ENCODE measurements at places on chromosomes 7 and 10. TPM values are rescaled to one million over a fixed set of nuclear protein-coding genes. Genes with fewer than 3 reads are reported as not detected.

SLC26A5 gene
- not detected for total RNA-seq

OPALIN gene
- not detected for total RNA-seq

ADO gene
- total RNA-seq = 27.4 TPM

RET gene
- total RNA-seq = under 0.01 TPM

DNA sequence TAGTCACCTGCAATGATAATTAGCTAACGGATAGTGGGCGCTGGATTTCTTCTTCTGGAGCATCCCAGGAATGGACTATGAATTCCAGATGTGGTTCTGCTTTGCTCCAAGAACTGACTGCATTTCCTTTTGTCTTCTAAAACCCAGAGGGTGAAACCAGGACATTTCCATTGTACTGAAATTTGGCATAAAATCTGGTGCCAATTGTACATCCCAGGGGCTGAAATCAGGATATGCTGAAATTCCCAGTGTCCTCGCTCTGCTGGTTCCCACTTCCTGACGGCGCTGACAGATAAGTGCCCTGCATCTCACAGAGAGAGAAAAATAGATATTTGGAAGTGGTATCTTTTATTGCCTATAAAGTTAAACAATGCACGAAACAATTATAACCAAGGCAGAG lies 31.9 kb downstream of the RBM20 start:
- DNase-seq = no peak

DNA sequence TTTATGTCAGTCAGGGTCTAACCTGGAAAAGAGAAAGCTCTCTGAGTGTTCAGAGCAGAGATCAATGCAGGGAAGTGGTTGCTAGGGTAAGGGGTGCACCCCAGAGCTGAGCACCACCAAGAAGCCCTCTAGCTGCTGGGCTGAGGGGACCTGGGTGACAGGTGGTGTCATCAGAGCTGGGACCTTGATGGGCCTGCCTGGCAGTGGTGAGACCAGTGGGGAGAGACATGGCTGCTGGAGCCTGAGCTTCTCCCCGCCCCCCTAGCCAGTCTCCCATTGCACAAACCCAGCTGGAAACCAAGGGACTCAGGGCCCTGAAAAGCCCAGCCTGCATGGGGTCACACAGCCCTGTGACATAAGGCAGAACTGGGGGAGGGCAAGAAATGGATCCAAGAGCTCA lies 49.1 kb upstream of the OSBPL3 start:
- no peak for DNase-seq

DNA sequence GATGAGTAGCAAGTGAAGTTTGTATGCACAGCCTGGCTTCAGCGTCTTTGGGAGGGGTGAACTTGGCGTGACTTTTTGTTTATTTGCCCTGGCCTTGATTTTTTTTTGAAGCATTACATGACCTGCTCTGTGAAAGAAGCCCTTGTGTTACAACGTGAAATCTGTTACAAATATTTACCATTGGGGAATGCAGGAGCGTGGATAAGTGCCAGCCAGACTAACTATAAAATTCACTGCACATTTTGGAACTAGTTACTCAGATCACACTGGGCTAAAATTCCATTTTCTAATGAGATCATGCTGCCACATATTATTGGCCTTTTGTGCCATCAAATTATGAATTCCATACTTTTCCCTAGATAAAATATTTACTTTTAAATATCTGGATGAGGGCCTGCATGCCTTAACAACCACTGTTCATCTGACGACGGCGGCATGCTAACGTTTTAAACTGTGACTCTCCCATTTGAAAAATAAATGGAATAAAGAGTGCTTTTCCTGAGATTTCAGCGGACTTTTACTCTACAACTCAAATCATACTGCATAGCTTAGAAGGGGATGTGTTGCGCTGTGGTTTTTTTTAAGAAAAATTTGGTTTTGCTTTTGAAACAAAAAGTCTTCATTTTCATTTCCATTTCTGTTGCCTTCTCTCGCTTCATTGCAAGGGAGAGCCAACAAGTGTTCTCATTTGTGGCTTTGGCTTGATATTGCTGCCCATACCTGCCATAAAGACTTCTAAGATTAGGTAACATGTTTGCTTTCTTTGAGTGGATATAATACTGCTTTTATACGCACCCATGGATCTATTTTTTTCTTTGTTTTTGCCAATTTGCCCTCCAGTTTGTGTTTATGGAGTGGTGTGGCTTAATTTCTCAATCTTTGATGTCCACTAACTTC lies 352.2 kb downstream of the TFEC start:
- peak; percentile 0 for DNase-seq

DNA sequence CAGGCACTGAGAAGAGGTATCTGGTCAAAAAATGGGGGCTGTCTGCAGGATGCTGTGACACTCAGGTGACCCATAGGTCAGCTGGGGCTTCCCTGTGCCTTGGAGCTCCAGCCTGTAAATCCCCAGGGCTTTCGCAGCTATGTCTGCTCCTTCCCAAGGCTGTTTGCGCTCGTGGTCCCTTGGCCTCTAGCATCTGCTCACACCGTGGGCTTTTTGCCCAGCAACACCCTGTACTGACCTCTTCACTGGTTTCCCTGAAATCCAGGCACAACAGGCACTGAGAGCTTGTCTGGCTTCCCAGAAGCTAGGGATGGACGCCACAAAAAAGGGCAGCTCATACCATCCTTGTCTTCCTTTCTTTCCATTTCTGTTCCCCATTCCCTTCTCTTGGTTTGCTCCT lies 280.3 kb upstream of the HABP2 start:
- no peak for DNase-seq

DNA sequence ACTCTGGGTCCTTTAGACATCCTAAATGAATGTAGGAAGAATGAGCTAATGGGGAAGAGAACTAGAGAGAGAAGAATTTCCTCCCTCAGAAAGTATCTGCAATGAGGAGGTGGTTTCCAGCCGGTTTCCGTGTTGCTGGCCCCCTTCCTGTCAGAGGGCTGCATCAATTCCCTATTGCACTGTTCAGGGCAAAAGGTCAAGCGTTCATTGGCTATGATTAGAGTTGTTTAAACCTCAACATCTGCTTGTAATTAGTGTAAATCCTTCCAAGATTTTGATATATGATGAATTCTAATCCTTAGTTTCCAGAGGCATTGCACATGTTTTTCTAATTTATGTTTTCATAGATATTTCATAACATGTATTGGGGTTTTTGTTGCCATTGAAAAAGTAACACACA lies 107.3 kb upstream of the SGCE start:
- peak; percentile 42 for DNase-seq

DNA sequence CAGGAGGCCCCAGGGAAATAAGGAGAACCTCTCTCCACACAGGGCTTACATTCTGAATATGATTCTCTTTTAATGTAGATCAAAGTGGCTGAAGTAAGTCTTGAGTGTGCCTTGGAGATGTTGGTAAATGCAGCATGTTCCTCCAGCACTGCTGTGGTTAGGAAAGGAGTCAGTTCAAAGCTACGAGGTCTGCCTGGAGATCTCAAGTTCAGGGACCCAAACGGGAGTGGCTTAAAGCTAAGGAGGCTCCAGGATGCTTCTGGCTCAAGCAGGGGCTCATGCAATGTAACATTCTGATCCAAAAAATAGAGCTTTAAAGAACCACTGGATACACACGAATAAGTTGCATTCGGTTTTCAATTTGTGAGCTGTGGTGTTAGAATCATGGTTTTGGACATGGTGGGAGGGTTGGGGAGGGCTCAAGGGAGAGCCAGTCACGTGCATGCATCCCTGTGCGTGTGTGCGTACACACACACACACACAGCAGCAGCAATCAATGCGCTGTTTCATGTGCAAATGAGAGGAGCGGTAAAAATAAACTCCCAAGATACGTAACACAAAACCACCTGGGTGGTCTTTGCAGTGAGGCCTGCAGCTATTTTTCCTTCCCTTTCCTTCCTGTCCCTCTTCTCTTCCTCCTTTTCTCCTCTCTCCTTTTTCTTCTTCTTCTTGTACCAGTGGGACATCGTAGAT lies 70.5 kb downstream of the AOAH start:
- DNase-seq = no peak

- no peak for DNase-seq
Observed at GRCh38 chr10:132690821-132691610, 94.9 kb downstream of the NKX6-2 start.

DNA sequence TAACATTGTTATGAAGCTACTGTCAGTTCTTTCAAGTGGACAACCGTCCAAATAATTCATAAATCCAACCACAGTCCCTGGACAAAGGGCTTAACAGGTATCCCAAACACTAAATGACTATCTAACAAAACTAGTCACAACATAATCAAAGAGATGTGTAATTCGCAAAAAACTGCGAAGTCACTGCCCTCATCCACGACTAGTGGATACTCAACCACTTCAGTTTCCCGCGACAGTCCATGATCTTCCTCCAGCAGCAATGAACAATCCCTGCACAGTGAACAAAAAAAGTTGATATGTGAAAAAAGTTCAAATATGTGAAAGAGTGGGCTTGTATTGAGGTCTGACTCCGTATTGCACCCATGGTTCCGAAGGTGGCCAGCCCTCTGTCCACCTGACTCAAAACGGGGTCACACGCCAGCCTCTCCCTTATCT lies 287 bp downstream of the DCLRE1A start:
- DNase-seq = no peak

DNA sequence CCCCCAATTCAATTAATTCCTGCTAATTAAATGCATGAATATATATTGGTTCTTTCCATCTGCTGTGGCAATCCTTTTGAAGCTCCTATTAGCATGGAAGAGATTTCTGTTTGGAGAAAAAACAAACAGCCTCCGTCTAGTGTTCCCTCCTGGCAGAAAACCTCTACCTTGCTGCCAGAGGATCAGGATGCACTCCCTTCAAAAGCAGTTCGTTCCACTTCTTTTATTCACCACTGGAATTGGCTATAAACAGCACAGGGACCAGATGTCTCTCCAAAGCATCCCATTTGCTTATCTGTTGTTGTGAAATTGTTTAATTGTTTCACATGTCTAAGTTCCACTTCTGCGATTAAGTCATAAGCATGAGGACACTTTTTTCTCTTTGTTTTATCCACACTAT lies 77.8 kb upstream of the PTN start:
- DNase-seq = no peak

DNA sequence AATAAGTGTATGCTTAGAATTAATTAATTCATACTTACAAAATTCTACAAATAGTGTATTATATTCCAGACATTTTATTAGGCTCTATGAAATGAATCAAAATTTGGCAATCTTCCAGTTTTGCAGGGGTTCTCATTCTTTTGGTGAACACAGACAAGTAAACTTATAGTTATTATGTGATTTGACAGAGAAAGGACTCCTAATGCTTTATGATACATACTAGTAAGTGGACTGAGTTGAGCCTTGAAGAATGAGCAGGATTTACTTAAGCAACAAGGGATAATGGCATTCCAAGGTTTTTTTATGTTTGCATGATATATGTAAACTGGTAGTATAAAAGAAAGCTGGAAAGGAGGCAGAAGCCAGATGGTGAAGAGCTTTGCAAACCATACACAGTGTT lies 145.7 kb upstream of the FERD3L start:
- DNase-seq = peak; percentile 10

Measured in RPMI7951 (cell line).